Endothelial cell (in vitro differentiated cells): ENCODE measurements at places on chromosomes 13 and 19. TPM values are rescaled to one million over a fixed set of nuclear protein-coding genes. Genes with fewer than 3 reads are reported as not detected.

The FRY gene
- 4.5 TPM for total RNA-seq

The ZNF85 gene
- total RNA-seq: 19.8 TPM

The CD79A gene
- total RNA-seq: 1.1 TPM

The ICAM5 gene
- not detected for total RNA-seq

The PSG11 gene
- total RNA-seq: not detected

The CD70 gene
- total RNA-seq: 0.51 TPM

The CGB5 gene
- not detected for total RNA-seq

The HSPB6 gene
- not detected for total RNA-seq

The ATP4B gene
- not detected for total RNA-seq

The GARRE1 gene
- 49.0 TPM for total RNA-seq

The DAND5 gene
- total RNA-seq: 0.69 TPM

The PTGER1 gene
- total RNA-seq: 0.31 TPM

The ARL11 gene
- 1.4 TPM for total RNA-seq

The ZNF415 gene
- 8.7 TPM for total RNA-seq

The POGLUT2 gene
- total RNA-seq: 15.2 TPM

The TEX29 gene
- total RNA-seq: 0.54 TPM

The CTXN1 gene
- total RNA-seq: 18.3 TPM

The CEACAM20 gene
- total RNA-seq: not detected

The ZNF583 gene
- total RNA-seq: 7.8 TPM

The LENG9 gene
- total RNA-seq: 3.4 TPM

The DAZAP1 gene
- 145 TPM for total RNA-seq

The SERP2 gene
- total RNA-seq: 1.8 TPM

The CLDND2 gene
- not detected for total RNA-seq

The MAST3 gene
- total RNA-seq: 3.9 TPM

The IRF3 gene
- 76.1 TPM for total RNA-seq

The ZNF345 gene
- 9.6 TPM for total RNA-seq

The NXNL1 gene
- not detected for total RNA-seq

The DPY19L3 gene
- total RNA-seq: 111 TPM

The KLK4 gene
- total RNA-seq: not detected

The SCN1B gene
- total RNA-seq: 0.62 TPM

The ZNF582 gene
- 3.5 TPM for total RNA-seq

The XPO4 gene
- total RNA-seq: 18.0 TPM

The HIF3A gene
- 54.2 TPM for total RNA-seq

The ADGRE1 gene
- total RNA-seq: not detected

The ZNF578 gene
- total RNA-seq: 0.26 TPM

The PLPPR3 gene
- total RNA-seq: 17.6 TPM

The TEKTIP1 gene
- 1.4 TPM for total RNA-seq

The PSG1 gene
- not detected for total RNA-seq

The DPF1 gene
- total RNA-seq: 6.0 TPM

The MADCAM1 gene
- total RNA-seq: 6.5 TPM

The RAB20 gene
- total RNA-seq: 1.5 TPM

The EFNB2 gene
- total RNA-seq: 353 TPM

The OVOL3 gene
- not detected for total RNA-seq

The ASPDH gene
- not detected for total RNA-seq

The SCEL gene
- not detected for total RNA-seq

The SCAMP4 gene
- total RNA-seq: 71.8 TPM
